SK-N-SH (cell line): ENCODE measurements at places on chromosomes 4 and X.
A peak's percentile ranks its signal among the peaks of the same experiment; 100 is the strongest.

- peak; percentile 65 for DNase-seq
These were observed 8.1 kb downstream of the NEK1 start for GRCh38 chr4:169604131-169604900.

- no peak for DNase-seq
These were observed 122.9 kb upstream of the GPC4 start for GRCh38 chrX:133538148-133538547.

- peak; percentile 75 for DNase-seq
These were observed 688 bp upstream of the EVC start for GRCh38 chr4:5710065-5710960.

- DNase-seq = no peak
These were observed 19.6 kb upstream of the TET2 start for GRCh38 chr4:105127170-105127445.

- DNase-seq = no peak
These were observed 164.9 kb downstream of the MAML3 start for GRCh38 chr4:139988863-139989765.

DNA sequence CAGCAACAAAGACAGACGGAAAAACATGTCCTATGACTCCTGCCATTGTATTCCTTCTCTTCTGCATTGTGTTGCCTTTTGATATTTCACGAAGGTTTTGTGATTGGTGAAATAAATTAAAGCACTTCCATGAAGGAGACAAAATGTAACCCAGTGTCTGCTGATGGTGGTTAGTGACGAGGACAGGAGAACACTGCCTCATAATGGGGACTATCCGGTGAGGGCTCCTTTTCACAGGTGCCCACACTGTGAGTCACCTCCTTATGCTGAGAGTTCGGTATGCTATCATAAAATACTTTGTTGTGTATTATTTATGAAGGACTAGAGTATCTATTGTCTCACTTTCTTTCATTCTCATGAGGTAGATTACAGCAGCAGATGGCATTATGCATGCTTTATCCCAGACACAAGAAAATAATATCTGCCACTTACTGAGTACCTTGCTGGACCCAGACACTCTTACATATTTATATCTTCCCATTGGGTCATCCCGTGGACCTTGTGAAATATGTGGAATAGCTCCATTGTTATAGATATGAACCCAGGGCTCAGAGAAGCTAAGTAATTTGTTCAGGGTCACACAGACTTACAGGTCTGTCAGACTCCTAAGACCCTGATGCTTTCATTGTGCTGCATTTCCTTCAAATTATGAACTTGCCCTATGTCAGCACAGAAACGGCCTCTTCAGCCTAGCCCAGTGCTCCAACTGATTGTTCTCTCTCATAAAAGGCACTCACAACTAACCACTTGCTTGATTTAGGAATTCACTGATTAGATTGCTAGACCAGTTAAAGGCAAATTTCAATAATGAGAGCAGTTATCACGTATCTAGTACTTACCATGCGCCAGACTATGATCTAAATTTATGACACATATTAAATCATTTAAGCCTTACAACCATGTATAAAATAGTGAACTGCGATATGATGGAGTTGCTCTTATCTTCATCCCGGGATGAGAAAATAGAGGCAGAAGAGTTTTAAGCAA, 31.2 kb downstream of the PLS3 start:
- no peak for DNase-seq

GRCh38 chr4:80268936-80269335, 2.5 kb downstream of the FGF5 start:
- DNase-seq = no peak

DNA sequence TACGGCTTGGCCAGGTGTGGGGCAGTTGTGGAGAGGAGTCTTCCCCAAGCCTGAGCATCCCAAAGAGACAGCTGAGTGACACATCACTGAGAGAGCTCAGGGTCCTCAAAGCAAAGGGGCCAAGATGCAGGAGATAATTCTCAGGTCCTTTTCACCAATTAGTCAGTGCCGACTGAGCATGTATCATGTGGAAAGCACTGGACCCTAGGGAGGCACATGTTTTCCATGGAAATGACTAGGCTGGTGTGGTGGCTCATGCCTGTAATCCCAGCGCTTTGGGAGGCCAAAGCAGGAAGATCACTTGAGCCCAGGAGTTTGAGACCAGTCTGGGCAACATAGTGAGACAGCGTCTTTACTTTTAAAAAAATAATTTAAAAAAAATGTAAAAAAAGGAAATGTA, 67.3 kb upstream of the PRPS1 start:
- no peak for DNase-seq

- no peak for DNase-seq
These were observed 39.9 kb upstream of the PCDH19 start for GRCh38 chrX:100449696-100450608.

- no peak for DNase-seq
These were observed 7.9 kb downstream of the VEGFC start for GRCh38 chr4:176784816-176785215.

DNA sequence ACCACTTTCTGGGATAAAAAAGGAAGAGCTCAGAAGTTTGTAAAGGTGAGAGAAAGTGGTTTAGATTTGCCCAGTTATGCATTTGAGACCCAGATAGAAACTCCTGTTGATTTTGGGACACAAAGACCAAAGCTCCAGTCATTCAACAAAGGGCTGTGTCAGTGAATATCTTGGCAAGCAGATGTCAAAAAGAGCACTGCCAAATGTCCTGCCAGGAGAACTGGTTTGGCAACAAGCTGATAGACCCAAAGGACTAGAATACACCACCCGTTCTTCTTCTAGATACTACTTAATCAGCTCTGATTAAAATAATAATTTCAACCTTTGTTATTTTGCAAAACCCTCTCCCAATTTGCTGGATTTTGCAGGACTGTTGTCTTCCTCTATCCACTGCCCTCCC, 121.4 kb downstream of the NHS start:
- DNase-seq = no peak

DNA sequence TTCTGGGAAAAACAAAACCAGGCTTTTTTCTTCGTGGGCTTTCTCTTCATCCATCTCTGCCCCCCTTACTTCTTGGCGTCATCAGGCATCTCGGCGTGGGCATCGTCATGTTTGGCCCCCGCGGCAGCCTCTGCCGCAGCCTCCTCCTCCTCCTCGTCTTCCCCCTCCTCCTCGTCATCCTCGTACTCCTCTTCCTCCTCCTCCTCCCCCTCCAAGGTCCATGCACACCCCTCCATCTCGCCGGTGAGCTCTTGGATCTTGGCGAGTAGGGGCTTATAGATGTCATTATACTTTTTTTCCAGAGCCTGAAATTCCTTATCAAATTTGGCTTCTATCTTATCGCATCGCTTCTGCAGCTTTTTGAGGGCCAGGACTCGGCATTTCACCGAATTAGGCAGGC, 488 bp downstream of the NAP1L5 start:
- DNase-seq = peak; percentile 26

DNA sequence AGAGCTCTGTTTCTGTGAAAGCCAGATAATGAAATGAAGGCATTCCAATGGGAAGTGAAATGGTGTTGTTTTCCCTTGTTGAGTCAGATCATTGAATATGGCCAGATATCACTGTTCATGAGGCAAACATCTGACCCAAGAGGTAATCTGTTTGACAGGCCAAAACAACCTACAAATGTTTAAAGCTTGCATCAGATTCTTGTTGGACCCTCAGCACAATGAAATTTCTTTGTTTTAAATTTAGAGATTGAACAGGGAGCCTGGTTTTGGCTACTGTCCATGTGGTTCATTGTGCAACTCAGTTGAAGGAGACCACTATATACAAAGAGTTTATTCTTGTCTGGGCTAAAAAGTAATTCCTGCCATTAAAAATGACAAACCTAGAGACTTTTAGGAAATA, 159.1 kb downstream of the AFF2 start:
- no peak for DNase-seq

- no peak for DNase-seq
These were observed 22.8 kb upstream of the FGFR3 start for GRCh38 chr4:1770245-1770644.

- no peak for DNase-seq
These were observed 141.0 kb downstream of the CHM start for GRCh38 chrX:85906399-85906798.

GRCh38 chr4:145670422-145670821, 9.5 kb upstream of the C4orf51 start:
- DNase-seq = no peak

GRCh38 chr4:65033899-65034298, 624.6 kb upstream of the TECRL start:
- DNase-seq = no peak

DNA sequence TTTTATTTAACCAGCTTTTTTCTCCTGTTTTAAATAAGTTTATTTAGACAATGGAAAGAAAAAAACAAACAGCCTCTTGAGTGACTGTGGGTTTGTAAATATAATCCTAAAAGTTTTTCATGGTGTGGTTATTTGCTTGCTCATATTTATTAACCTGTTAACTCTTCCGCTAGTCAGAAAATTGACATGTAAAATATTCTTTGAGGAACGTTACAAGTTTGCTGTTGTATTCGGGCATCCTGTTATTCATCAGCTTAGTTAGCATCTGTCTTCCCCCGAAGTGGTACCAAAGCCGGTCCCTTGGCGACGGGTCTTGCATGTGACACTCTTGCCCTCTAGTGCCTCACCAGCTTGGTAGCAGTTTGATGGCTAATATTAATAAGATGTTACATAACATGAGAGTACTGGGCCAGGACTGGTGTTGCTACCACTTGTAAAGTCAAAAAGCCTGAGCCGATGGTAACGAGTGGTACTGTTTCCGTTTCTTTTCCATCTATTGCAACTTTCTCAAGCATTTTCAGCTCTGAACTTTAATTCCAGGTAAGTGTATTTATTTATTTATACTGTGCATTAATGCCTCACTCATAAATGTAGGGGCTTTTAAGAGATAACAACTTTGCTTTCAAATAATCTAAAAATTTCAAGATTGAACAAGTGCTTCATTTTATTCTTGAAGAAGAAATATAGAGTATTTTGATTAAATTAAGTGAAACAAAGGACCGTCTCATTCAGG, at the start of gene NDST3:
Gene NDST3, plus strand, starts transcription at position 434 of the 733 bp plus-strand sequence. CDS start 19,425 bp downstream, outside the sequence.
- DNase-seq = peak; percentile 81

- peak; percentile 84 for DNase-seq
These were observed 13.4 kb downstream of the ARHGEF6 start for GRCh38 chrX:136767104-136767941.

DNA sequence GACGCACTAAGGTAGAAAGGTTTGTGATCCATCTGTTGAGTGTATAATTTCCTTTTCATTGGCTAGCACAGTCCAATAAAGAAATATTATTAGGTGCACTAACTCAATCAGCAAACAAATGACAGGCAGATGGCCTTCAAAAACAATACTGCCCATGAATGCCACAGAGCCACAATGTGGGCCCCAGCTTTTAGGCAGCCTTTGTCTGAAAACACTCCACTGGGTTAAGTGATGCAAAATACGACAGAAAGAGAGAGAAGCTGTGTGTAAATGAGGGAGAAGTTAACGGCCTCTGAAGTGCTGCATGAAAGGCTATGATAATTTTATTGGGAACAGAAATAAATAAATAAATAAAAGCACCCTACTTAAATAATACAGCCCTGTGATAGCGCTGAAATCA, 274.6 kb downstream of the NKX6-1 start:
- no peak for DNase-seq

DNA sequence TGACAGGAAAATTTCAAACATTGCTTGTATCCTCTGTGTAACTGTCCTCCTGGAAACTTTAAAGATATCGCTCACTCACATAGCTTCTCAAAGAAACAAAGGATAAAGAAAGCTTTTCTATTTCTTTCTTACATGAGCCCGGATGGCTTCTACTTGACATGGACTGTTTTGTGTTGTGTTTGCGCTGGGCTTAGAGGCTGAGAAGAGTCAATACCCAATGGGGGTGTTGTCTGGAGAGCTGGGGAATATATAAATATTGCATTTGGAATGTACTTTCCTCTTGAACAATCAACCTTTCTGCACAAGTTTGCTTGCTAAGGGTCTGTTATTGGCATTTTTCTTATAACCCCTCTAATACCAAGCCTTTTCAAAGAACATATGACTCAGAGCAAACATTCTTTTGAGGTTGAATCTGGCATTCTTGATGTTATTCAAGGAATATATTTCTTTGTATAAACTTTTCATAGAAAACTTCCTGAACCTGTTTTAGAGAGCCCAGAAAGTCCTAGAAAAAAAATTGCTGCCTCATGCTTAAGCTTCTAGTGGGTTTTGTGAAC, 331.9 kb downstream of the PACRGL start:
- no peak for DNase-seq

- DNase-seq = no peak
These were observed 22.7 kb downstream of the POU4F2 start for GRCh38 chr4:146661367-146661766.

- no peak for DNase-seq
These were observed 48.3 kb upstream of the NOCT start for GRCh38 chr4:138967313-138967712.

DNA sequence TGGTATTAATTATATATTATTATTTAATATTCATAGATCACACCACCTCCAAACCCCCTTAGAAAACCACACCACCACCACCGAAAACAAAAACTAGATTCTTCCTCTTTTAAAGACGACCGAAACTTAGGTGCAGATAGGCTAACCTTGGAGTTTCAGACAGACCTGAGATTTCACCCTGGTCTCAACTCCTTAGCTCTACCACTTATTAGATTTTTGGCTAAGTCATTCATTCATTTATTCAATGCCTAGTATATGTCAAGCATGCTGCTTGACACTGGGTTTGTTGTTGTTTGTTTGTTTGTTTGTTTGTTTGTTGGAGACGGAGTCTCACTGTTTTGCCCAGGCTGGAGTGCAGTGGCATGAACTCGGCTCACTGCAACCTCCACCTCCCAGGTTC, 9.5 kb upstream of the BMP2K start:
- DNase-seq = no peak

DNA sequence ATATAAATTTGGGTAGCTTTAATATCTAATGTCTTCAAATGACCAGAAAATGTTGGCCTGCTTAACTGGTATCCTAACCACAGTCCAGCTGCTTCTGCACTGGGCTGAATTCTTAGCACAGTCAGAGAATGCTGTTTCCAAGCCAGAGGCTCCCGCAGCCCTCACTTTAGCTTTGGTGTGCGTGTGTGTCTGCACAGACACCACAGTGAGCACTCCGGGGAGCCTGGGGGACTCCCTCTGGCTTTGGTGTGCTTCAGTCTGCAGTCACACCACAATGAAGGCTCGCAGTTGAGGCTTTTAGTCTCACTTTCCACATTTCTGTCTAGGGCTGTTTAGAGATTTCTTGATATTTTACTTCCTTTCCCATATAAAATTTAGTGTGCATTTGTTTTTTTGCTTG, 53.6 kb downstream of the APOO start:
- DNase-seq = no peak

DNA sequence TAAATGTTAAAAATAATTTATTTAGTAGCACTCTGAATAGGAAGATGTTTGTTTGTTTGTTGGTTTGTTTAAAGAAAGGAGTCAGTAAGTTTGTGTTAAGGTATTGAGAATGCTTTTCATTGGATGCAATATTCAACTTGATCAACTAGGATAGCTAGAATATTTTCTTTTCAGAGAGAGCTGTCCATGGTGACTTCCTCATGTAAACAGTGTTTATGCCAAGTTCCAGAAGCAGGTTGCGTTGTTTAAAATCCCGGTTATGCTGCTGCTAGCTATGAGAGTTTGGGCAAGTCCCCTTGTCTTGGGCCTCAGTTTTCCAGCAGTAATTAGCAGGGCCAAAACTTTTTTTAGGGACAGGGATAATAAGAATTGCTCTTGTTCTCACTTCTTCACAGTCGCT, 876.2 kb upstream of the HS3ST1 start:
- no peak for DNase-seq
